ENCODE measurements at places on chromosomes 13 and 19.

- peak; percentile 49 for DNase-seq
These were observed 186.2 kb downstream of the USP12 start for GRCh38 chr13:26985285-26985878.

GRCh38 chr19:18419195-18419698 lies at the start of gene SSBP4:
Gene SSBP4, plus strand, starts transcription at chr19:18419398. Its CDS starts 251 bp downstream, at chr19:18419649.
- DNase-seq = no peak

- no peak for DNase-seq
These were observed 32.2 kb downstream of the EXOC3L2 start for GRCh38 chr19:45213031-45213430.

DNA sequence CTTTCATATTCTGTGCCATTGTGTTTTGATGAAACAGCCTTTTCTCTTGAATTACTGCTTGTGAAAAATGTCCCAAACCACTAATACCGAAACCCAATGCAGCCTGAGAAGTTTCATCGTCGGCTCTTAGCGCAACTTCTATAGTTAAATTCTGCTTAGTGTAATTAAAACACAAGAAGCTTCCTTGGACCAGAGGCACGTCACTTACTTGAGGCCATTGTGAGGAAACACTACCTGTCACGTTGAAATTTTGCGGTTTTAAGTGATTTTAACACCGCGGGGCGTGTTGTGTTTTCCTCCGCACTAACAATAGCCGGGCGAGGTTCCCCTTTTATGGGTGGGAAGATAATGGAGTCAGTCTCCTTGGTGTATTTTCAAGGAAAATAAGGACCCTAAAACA lies 70.9 kb downstream of the GGACT start:
- DNase-seq = no peak

GRCh38 chr19:49875857-49876421 lies 1.2 kb downstream of the AKT1S1 start:
- no peak for DNase-seq

DNA sequence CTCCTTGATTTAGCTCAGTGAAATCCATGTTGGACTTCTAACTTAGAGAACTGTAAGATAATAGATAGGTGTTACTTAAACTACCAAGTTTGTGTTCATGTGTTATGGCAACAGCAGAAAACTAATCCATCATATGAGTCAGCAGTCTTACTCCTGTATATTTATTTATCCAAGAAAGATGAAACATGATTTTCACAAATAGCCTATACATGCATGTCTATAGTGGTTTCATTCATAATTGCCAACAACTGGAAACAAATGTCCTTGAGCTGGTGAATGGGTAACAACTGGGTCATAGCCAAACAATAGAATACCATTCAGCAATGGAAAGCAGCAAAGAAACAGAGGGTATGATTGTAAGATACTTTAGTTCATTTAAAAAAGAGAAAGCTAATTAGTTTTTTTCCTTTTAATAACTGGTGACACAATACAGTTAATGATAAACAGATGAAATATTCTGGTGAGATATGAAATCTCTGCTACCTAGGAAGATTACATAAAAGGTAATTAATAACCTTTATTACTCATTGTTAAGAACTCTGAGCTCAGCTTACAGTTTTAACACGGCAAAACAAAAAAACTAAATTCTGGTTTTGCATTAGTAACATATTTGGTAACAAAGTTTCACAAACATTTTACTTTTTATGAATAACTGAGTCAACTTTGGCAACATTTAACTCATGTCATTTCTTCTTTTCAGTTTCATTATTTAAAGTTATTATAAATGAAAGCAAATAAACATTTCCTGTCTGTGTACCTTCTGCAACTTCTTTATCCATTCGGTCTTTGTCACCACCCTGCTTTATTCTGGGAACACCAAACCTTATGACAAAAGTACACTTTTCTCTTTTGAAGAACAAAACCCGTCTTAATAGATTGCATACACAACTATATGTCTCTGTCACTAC lies 181.3 kb downstream of the LIG4 start:
- no peak for DNase-seq

- peak; percentile 44 for DNase-seq
These were observed 21.1 kb upstream of the ZNF766 start for GRCh38 chr19:52248241-52248640.

- no peak for DNase-seq
These were observed 5.5 kb upstream of the WTIP start for GRCh38 chr19:34475975-34476594.

- DNase-seq = peak; percentile 47
These were observed 44.3 kb downstream of the BBC3 start for GRCh38 chr19:47186446-47187334.

- no peak for DNase-seq
These were observed 364.9 kb downstream of the OXGR1 start for GRCh38 chr13:96629331-96629730.

GRCh38 chr13:68574053-68574452 lies 1343.9 kb upstream of the PCDH9 start:
- DNase-seq = no peak

DNA sequence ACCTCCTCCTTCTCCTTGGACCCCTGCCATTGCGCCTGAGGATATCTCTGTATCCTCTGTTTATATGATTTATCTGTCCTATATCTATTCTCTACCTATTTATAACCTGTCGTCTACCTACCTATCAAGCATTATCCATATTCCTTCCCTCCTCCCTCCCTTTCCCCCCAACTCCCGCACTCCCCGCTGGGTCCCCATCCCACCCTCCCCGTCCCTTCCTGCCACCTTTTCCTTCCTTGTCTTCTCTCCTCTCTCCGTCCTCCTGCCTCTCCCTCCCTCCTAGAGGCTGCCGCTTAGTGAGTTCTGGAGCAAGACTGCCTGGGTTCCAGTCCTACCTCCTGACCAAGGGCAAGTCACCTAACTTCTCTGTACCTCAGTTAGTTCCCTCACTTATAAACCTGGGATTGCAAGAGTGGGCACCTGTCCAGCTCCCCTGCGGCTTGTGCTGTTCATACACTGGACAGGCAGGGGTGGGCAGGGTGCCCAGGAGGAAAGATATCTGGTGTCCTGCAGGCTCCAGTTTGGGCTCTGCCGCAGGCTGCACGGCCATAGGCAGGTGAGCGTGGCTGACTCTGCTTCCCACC lies 16.1 kb downstream of the TTYH1 start:
- no peak for DNase-seq

DNA sequence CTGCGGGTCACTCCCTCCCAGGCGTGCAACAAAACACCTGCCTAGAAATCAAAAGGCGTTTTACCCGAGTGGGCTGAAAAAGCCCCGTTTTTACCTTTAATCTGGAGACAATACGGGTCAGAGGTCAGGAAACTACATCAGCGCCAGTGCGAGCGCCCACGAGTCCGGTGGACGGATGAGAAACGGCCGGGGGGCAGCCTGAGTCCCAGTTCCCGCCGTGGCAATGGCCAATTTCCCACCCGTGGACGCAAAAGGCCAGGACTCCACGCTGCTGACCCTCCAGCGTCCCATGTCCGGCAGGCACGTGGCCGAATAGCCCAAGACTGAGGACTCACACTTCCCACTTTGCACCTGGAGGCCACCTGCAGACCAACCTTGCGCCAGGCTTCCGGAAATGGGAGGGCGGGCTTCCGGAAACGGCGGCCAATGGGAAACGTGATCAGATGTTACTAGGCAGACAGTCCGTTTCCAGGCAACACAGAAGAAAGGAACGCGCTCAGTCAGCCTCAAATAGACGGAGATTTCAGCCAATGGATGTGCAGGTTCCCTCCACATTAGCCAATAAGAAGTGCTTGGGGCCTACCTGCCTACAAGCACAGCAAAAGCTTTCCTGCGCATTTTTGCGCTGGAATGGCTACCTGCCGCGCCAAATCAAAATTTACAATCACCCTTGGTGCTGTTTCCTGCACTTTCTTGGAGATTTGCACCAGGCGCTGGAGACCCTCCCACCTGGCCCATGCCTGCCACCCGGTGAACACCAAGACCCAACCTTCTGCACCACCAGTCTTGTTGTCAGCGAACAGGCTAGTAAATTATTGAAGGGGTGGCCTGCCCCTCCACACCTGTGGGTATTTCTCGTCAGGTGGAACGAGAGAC lies 47.4 kb downstream of the ZFP14 start:
- DNase-seq = peak; percentile 32

DNA sequence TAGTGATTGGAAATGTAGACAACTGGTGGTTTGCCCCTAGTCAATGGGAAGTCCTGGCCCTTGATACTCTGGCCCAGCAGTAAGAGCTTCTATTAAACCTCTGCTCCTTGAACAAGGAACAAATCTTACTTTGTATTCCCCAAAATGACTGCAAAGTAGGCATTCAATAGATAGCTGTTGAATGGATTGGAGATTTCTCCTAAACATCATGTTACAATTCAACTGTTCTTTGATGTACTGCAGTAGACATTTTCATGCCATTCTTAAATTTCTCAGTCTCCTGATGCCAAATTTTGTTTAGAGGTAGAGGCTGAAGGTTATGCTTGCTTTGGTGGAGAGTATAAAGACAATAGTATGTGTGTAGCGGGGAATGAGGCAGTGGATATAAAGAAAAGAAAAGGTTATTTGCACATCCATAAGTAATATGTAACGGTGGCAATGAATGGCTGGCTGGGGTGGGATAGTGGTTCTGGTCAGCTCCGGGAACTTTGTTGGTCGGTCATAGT lies 12.8 kb downstream of the MIR17HG start:
- no peak for DNase-seq

GRCh38 chr13:48892688-48893075 lies 83.0 kb upstream of the FNDC3A start:
- no peak for DNase-seq

- DNase-seq = no peak
These were observed 55.7 kb upstream of the PTPRS start for GRCh38 chr19:5396096-5396939.

- no peak for DNase-seq
These were observed 5.0 kb upstream of the CDX2 start for GRCh38 chr13:27973961-27974662.

DNA sequence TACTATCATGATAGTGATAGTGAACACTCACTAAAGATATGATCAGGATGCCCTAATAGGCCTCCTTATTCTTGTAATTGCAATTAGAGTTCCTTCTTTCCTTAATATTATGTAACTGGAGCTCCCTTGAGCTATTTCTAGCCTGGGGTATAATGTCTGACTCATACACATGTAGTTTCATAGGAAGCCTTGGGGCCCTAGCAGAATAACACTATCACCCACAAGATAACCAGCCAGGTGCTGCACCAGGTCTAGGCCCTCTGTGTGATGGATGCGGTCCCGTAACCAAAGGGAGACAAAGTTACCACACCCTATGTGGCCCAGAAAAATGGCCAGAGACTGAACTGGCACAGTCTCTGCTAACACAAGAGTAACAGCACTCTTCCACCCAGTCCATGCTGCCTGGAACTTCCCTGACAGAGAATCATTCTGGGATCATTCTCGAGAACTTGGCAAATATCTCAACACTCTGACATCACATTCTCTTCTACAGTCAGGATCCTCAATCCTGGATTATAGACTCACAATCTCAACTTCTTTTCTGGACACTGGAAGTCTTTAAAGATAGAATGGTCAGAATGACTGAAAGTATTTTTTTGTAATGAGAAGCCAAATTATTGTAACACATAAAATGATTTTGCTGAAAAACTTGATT lies 32.6 kb upstream of the IGFL4 start:
- no peak for DNase-seq

DNA sequence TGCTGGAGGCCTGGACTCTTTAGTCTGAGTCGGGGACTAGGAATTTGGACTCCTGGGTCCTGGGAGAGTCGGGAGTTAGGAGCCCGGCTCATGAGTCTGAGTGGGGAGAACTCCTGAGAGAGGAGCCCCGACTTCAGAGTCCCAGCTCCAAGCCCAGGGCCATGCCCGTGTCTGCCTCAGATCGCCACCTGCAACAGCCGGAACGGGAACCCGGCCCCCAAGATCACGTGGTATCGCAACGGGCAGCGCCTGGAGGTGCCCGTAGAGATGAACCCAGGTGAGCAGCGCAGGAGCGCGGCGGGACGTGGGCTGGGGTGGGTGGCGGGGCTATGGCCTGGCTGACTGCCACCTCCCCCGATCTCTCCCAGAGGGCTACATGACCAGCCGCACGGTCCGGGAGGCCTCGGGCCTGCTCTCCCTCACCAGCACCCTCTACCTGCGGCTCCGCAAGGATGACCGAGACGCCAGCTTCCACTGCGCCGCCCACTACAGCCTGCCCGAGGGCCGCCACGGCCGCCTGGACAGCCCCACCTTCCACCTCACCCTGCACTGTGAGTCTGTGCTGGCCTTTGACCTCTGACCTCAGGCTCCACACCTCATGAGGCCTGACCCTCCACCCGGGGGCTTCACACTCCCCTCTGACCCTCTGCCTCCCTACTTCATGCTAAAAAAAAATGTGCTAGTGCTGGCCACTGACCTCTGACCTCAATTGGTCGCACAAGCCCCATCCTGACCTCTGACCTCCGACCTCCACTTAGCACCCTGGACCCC lies 4.4 kb downstream of the BCAM start:
- no peak for DNase-seq

- DNase-seq = no peak
These were observed 2.0 kb upstream of the LILRB2 start for GRCh38 chr19:54282686-54283470.

All from stimulated activated CD8-positive, alpha-beta memory T cell treated with anti-CD3 and anti-CD28 coated beads, Interleukin-4, amount 100 ng/mL, for 1 hour (primary cell).